ENCODE measurements at places on chromosomes 4 and X. TPM values are rescaled to one million over a fixed set of nuclear protein-coding genes. Genes with fewer than 3 reads are reported as not detected.
A peak's percentile ranks its signal among the peaks of the same experiment; 100 is the strongest.

Gene OSTC
- total RNA-seq: 108 TPM

Gene CYSLTR1
- 22.1 TPM for total RNA-seq

Gene ADH4
- total RNA-seq: not detected

Gene HERC6
- total RNA-seq: 5.9 TPM

Gene PABPC4L
- total RNA-seq: not detected

Gene RIPPLY1
- not detected for total RNA-seq

Gene SYNPO2
- total RNA-seq: 0.31 TPM

Gene SPANXC
- not detected for total RNA-seq

Gene STK32B
- not detected for total RNA-seq

Gene SPARCL1
- total RNA-seq: 1.1 TPM

DNA sequence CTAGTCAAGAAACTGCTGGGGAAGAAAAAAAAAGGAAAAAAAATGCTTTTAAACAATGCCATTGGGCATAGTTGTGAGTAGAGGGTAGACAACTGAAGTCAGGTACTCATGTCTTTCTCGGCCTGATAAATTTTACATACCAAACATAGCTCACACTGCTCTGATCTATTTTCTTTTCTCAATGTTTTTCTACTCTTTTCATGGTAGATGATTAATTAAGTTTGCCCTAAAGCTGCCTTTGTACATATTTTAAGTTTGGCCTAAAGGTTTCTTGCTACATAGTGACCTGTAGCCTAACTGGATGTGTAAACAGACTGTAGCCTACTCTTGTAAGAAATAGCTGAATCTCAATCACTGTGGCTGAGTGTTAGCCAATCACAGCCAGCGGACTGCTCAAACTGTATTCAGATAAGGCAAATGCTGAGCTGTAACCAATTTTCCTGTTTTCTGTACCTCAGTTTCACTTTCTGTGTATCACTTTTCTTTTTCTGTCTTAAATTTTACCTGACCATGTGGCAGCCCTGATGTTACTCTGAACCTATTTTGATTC is 121.0 kb downstream of the PCDH10 start:
- H3K36me3 ChIP-seq: no peaks in the 10 kb centered on the region
- no peaks in the 10 kb centered on the region for H3K27me3 ChIP-seq
- H3K4me3 ChIP-seq: no peak overlapping the region
- H3K27ac ChIP-seq: no peak overlapping the region

- H3K4me1 ChIP-seq: no peaks in the 10 kb centered on the region
- no peaks in the 10 kb centered on the region for H3K36me3 ChIP-seq
- H3K4me3 ChIP-seq: no peak overlapping the region
- H3K27ac ChIP-seq: no peak overlapping the region
These were observed 2.3 kb downstream of the SYTL5 start for GRCh38 chrX:38008658-38009057.

GRCh38 chr4:5893591-5893990 is 705 bp upstream of the CRMP1 start:
- no peaks in the 10 kb centered on the region for H3K4me1 ChIP-seq
- H3K27me3 ChIP-seq: peaks cover 1% of the 10 kb centered on the region
- DNase-seq: no peak
- no peak overlapping the region for H3K4me3 ChIP-seq

DNA sequence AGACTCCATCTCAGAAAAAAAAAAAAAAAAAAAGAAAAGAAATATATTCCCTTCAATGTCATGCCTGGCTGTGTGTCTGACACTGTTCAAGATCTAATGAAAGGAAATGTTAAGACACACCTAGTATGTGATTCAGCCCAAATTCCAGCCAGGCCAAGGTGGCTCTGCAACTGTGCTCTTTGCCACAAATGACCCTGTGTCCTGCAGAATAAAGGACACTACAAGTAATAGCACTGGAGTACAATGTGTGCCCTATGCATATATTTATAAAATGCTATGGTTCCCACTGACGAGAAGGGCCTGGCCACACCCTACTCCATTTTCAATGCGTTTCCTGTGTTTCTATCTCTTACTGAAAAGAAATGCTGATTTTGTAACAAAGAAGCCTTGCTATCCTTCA is 98.0 kb upstream of the SORBS2 start:
- no peaks in the 10 kb centered on the region for H3K36me3 ChIP-seq
- H3K27ac ChIP-seq: no peak overlapping the region
- H3K4me1 ChIP-seq: no peaks in the 10 kb centered on the region
- no peak for DNase-seq

- H3K4me1 ChIP-seq: no peaks in the 10 kb centered on the region
- no peaks in the 10 kb centered on the region for H3K27me3 ChIP-seq
- no peak overlapping the region for H3K27ac ChIP-seq
- DNase-seq: no peak
These were observed 36.3 kb downstream of the OPHN1 start for GRCh38 chrX:68396953-68397352.

- H3K4me1 ChIP-seq: peaks cover 16% of the 10 kb centered on the region
- no peak for DNase-seq
- peak overlapping the region; percentile 3 for H3K27ac ChIP-seq
- H3K27me3 ChIP-seq: no peaks in the 10 kb centered on the region
These were observed 127.9 kb downstream of the KLHL8 start for GRCh38 chr4:87092389-87093141.

DNA sequence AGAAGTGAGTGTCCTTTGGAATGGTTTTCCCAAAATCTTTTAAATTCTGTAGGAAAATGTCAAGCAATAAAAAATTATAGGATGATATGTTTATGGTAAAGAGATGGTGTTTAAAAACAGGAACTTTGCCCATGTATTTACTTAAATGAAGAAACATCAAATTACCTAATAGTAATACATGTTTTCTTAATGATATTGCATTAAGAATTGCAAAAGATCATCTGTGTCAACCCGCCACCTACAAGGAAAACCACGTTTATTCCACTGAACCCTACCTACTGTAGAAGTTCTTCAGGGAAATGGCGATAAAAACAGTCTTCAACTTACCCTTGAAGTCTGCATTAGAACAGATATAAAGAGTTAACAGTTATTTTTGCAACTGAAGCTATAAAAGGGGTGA is 67.2 kb upstream of the NDP start:
- no peak overlapping the region for H3K27ac ChIP-seq
- no peaks in the 10 kb centered on the region for H3K27me3 ChIP-seq
- H3K4me1 ChIP-seq: no peaks in the 10 kb centered on the region
- no peak overlapping the region for H3K4me3 ChIP-seq
- H3K36me3 ChIP-seq: no peaks in the 10 kb centered on the region

DNA sequence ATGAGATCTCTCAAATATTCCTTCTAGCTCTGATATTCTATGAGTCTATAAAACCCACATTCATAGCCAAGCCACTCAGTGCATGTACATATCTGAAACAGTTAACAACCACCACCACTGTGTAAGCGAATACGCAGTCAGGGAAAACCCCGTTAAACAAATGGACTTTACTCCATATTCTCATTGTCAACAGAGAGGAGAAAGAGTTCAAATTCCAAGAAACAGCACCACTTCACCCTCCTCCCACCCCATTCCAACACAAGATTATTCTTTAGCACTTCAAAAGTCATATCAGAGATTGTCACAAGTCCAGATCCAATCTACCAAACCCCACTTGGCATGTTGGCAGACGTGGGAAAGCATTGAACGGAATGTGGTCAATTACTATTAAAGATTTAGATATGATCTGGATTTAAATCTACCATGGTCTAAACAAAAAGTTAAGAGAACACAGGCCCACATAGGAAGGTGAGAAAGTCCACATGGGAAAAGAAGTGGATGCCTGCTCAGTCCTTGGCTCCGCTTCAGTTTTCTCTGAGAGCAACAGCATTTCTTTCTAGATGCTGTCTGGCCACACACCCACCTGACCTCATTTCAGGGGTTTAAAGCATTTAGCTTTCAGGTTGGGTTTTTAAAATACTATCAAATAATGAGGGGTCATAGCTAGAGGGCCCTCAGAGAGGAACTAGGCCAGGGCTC is 39.8 kb upstream of the KLHL13 start:
- H3K36me3 ChIP-seq: no peaks in the 10 kb centered on the region
- DNase-seq: no peak
- H3K4me1 ChIP-seq: no peaks in the 10 kb centered on the region
- no peak overlapping the region for H3K4me3 ChIP-seq
- H3K27me3 ChIP-seq: peaks cover 3% of the 10 kb centered on the region

DNA sequence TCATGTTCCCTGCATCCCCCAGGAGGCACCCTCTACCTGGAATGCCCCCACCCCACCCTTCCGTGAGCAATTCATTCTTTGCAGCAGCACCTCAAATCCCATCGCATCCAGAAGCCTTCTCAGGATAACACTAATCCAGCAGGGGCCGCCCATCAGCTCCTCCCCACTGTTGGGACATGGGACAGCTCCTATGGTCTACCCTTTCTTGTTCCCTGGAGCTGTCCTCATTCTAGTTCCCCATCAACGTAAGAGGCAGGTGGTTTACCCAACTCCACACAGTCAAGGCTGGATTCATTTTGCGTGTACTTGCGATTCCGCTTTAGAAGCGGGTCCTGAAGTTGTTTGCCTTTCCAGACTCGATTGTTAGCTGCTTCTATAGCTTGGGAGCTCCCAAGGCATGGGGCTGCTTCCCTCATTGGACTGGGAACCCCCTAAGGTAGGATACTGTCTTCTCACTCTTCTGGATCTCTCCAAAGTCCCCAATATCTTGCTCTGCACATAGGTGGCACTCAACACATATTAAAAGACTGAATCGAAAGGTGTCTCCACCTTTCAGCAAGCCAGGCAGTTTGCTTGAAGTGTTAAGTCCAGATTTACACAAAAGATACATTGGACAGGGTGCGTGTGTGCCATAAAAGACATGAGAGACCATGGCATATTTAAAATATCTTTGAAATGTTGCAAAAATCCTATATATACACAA is 942 bp upstream of the APLN start:
- DNase-seq: no peak
- H3K4me1 ChIP-seq: no peaks in the 10 kb centered on the region
- no peak overlapping the region for H3K27ac ChIP-seq
- peaks cover 4% of the 10 kb centered on the region for H3K27me3 ChIP-seq

- H3K36me3 ChIP-seq: no peaks in the 10 kb centered on the region
- H3K27ac ChIP-seq: no peak overlapping the region
- no peak overlapping the region for H3K4me3 ChIP-seq
- H3K4me1 ChIP-seq: no peaks in the 10 kb centered on the region
- no peak for DNase-seq
- no peaks in the 10 kb centered on the region for H3K27me3 ChIP-seq
These were observed 32.2 kb upstream of the MSL3 start for GRCh38 chrX:11725631-11726442.

DNA sequence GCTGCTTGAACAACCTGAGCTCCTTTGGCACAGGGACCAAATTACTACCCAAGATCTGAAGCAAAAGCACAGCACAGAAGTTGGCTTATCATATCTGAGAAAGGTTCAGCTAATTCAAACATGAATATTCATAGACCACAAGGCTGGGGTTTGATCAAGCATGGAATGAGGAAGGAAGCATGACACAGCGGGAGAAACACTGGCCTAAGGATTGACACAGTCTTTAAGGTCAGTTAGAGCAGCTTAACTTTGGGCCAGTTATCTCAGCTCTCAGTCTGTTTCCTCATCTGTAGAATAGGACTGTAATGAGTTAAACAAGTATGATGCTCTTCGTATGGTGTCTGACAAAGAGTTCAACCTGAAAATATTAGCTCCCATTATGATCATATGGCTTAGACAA is 88.5 kb upstream of the CBR4 start:
- no peak overlapping the region for H3K4me3 ChIP-seq
- no peaks in the 10 kb centered on the region for H3K27me3 ChIP-seq
- H3K27ac ChIP-seq: peak overlapping the region; percentile 70
- DNase-seq: peak; percentile 61
- H3K4me1 ChIP-seq: peaks cover 37% of the 10 kb centered on the region
- H3K36me3 ChIP-seq: no peaks in the 10 kb centered on the region

DNA sequence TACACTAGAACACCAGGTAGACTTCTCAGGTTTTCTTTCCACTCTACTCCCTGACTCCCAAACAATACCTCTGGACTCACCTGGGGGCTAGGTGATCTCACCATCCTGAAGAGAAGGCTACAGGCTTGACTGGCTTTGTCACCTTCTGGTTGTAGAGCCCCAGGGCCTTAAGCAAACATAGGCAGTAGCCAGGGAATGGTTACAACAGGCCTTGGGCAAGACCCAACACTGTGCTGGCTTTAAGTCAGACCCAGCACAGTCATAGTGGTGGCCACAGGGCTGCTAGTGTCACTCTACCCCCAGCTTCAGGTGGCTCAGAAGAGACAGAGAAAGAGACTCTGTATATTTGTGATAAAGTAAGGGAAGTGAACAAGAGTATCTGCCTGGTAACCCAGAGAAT is 118.1 kb upstream of the EMCN start:
- no peak overlapping the region for H3K27ac ChIP-seq
- no peaks in the 10 kb centered on the region for H3K27me3 ChIP-seq
- no peaks in the 10 kb centered on the region for H3K36me3 ChIP-seq
- DNase-seq: no peak
- no peaks in the 10 kb centered on the region for H3K4me1 ChIP-seq
- no peak overlapping the region for H3K4me3 ChIP-seq

- no peak overlapping the region for H3K27ac ChIP-seq
- H3K4me1 ChIP-seq: no peaks in the 10 kb centered on the region
- no peaks in the 10 kb centered on the region for H3K36me3 ChIP-seq
- no peaks in the 10 kb centered on the region for H3K27me3 ChIP-seq
- no peak for DNase-seq
These were observed 418.6 kb upstream of the DIPK2B start for GRCh38 chrX:45619290-45619689.

- no peak overlapping the region for H3K27ac ChIP-seq
- no peaks in the 10 kb centered on the region for H3K36me3 ChIP-seq
- H3K4me1 ChIP-seq: no peaks in the 10 kb centered on the region
- DNase-seq: no peak
- no peaks in the 10 kb centered on the region for H3K27me3 ChIP-seq
These were observed 91.7 kb downstream of the PPP1R2C start for GRCh38 chrX:42686296-42686695.

- no peaks in the 10 kb centered on the region for H3K36me3 ChIP-seq
- DNase-seq: no peak
- H3K27ac ChIP-seq: no peak overlapping the region
- H3K4me1 ChIP-seq: peaks cover 10% of the 10 kb centered on the region
These were observed 6.3 kb downstream of the FNIP2 start for GRCh38 chr4:158775091-158775651.

- H3K36me3 ChIP-seq: no peaks in the 10 kb centered on the region
- DNase-seq: no peak
- H3K4me3 ChIP-seq: no peak overlapping the region
- no peak overlapping the region for H3K27ac ChIP-seq
- peaks cover 2% of the 10 kb centered on the region for H3K27me3 ChIP-seq
These were observed 46.2 kb upstream of the TRPC3 start for GRCh38 chr4:121998024-121998423.

GRCh38 chr4:41268721-41269517 is 12.2 kb downstream of the UCHL1 start:
- no peaks in the 10 kb centered on the region for H3K4me1 ChIP-seq
- H3K4me3 ChIP-seq: no peak overlapping the region
- H3K36me3 ChIP-seq: no peaks in the 10 kb centered on the region

GRCh38 chr4:40601641-40602040 is 28.0 kb downstream of the RBM47 start:
- H3K4me1 ChIP-seq: 0 out of 2 replicates have a peak, but pooled peaks cover 7% of the 10 kb centered on the region
- H3K27me3 ChIP-seq: no peaks in the 10 kb centered on the region
- H3K36me3 ChIP-seq: peaks cover 1% of the 10 kb centered on the region
- no peak overlapping the region for H3K4me3 ChIP-seq
- H3K27ac ChIP-seq: no peak overlapping the region

GRCh38 chrX:136258951-136259350 is 7.8 kb upstream of the MAP7D3 start:
- H3K4me3 ChIP-seq: no peak overlapping the region
- H3K27me3 ChIP-seq: no peaks in the 10 kb centered on the region
- DNase-seq: no peak
- H3K27ac ChIP-seq: no peak overlapping the region

GRCh38 chrX:146278381-146278780 is 460.8 kb downstream of the SLITRK2 start:
- H3K27me3 ChIP-seq: no peaks in the 10 kb centered on the region
- H3K4me1 ChIP-seq: no peaks in the 10 kb centered on the region
- H3K4me3 ChIP-seq: no peak overlapping the region
- H3K27ac ChIP-seq: no peak overlapping the region
- no peak for DNase-seq
